CD8-positive, alpha-beta memory T cell (primary cell): ENCODE measurements at places on chromosomes 7 and 10.

DNA sequence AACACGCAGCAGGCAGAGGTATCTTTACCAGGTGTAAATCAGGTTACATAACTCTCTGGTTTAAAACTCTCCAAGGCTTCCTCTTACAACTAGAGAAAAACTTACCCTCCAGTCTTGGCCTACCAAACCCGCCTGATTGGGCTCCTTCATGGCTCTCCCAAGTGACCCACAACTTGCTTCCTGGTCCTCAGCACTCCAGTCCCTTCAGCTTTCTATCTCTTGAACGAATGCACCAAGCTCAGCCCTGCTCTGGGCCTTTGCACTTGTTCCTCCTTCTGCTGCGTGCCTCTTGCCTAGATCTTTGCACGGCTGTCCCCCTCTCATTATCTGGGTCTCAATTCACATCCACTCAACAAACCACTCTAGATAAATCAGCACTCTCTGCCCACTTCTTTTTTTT, 32.7 kb upstream of the DLD start:
- DNase-seq: no peak
- peaks cover 23% of the 10 kb centered on the region for H3K4me1 ChIP-seq
- no peaks in the 10 kb centered on the region for H3K36me3 ChIP-seq
- H3K4me3 ChIP-seq: no peak overlapping the region

- no peak overlapping the region for H3K27ac ChIP-seq
- H3K27me3 ChIP-seq: no peaks in the 10 kb centered on the region
- H3K4me3 ChIP-seq: no peak overlapping the region
- no peaks in the 10 kb centered on the region for H3K36me3 ChIP-seq
These were observed 128.0 kb downstream of the MBL2 start for GRCh38 chr10:52644373-52645186.

- no peaks in the 10 kb centered on the region for H3K27me3 ChIP-seq
- no peak overlapping the region for H3K4me3 ChIP-seq
- H3K27ac ChIP-seq: no peak overlapping the region
These were observed 215.6 kb downstream of the CREB5 start for GRCh38 chr7:28627896-28628295.

DNA sequence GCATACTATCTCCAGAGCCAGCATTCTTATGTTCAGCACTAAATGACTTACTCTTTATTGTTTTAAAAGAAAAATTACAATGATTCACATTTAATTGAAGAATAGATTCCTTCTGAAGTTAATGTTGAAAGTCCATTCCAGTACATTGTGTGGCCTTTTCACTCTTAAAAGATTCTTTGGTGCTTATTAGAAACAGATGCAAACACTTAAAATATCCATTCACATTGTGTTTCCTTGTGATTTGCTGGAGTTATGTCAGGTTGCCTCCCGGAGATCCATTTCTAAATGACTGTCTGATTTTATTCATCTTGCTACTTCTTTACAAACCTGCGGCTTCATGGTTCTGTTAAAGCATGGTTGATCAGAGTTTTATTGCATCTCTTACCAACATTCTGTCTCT, 152.8 kb downstream of the FOXP2 start:
- H3K27me3 ChIP-seq: no peaks in the 10 kb centered on the region
- no peak overlapping the region for H3K27ac ChIP-seq
- no peak overlapping the region for H3K4me3 ChIP-seq
- no peaks in the 10 kb centered on the region for H3K36me3 ChIP-seq

DNA sequence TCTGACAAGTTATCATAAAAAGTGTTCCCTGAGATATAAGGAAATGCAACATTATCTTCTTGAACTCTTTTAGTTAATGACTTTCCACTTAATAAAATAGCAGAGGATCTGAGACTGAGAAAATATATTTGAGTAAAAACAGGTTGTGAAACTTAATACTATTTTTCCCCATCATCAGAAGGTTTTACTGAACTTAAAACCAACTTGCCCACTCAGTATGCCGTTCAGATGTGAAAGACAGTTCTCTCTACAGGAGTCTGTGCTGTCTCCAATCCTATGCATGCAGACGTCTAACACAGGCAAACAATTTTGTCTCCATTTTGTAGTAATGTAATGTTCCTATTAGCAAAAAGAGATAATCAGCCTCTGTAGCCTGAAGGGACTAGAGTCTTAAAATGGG, 38.2 kb upstream of the CYP2C18 start:
- no peaks in the 10 kb centered on the region for H3K4me1 ChIP-seq
- H3K27me3 ChIP-seq: no peaks in the 10 kb centered on the region
- no peak for DNase-seq

- no peak for DNase-seq
- H3K4me1 ChIP-seq: no peaks in the 10 kb centered on the region
- H3K27me3 ChIP-seq: no peaks in the 10 kb centered on the region
- no peaks in the 10 kb centered on the region for H3K36me3 ChIP-seq
- no peak overlapping the region for H3K4me3 ChIP-seq
- no peak overlapping the region for H3K27ac ChIP-seq
These were observed 90.7 kb downstream of the LRRC4 start for GRCh38 chr7:127940381-127941160.

DNA sequence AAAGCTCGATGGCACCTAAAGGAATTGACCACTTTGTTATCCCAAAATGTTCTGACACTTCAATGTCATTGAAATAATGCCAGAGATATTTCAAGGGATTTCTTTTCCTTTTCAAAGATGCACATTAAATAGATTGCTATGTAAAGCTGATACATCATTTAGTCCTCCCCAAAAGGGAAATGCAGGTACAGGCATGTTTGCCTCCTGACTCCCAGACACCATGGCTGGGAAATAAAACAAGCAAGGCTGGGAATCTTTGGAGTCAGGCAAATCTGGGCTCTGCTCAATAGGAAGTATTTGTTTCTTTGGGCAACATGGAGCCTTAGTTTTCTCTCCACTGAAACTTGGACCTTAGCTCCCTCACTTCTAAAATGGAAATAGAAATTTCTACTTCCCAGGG, 230.8 kb upstream of the LRRTM3 start:
- no peak overlapping the region for H3K4me3 ChIP-seq
- H3K4me1 ChIP-seq: no peaks in the 10 kb centered on the region
- no peaks in the 10 kb centered on the region for H3K27me3 ChIP-seq
- H3K27ac ChIP-seq: no peak overlapping the region

DNA sequence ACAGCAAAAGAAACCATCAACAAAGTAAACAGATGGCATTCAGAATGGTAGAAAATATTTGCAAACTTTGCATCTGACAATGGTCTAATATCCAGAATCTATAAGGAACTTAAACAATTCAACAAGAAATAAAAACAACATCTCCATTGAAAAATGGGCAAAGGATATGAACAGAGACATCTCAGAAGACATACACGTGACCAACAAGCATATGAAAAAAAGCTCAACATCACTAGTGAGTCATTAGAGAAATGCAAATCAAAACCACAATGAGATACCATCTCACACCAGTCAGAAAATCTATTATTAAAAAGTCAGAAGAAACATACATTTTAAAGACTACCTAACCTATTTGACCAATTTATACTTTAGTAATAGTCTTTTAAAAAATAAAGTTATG, 571.3 kb upstream of the NRG3 start:
- no peaks in the 10 kb centered on the region for H3K36me3 ChIP-seq
- H3K4me1 ChIP-seq: no peaks in the 10 kb centered on the region
- no peaks in the 10 kb centered on the region for H3K27me3 ChIP-seq
- no peak overlapping the region for H3K4me3 ChIP-seq
